ENCODE measurements at places on chromosomes 7 and 10.

GRCh38 chr7:67875558-67875957 is 878.9 kb downstream of the TYW1 start:
- DNase-seq = no peak

DNA sequence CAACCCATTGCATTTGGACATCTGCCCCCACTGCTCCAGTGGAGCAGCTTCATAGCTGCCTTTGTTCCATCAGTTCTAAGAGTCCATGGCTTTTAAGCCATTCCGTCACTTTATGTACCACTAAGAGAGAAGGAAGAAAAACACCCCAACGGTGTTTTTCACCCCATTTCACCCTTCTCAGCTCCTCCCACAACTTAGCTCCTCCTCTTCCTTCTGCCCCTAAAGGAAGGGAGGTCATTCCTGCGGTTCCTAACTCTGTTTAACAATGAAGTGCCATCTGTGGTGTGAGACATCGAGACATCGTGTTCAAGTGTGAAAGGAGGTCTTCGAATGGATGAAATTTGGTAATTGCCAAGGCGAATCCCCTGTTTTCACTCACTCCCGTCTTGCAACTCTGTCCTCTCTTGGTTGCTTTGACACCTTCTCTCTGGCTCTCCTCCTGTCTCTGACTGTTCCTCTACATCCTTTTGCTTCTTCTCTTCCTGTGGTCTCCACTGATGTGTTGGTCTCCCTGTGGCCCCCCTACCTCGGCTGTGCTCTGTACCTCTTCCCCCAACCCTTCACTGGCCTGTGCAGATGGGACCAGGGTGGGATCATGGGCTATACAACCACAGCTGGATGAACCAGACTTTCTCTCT is 23.0 kb downstream of the SMKR1 start:
- DNase-seq = no peak

DNA sequence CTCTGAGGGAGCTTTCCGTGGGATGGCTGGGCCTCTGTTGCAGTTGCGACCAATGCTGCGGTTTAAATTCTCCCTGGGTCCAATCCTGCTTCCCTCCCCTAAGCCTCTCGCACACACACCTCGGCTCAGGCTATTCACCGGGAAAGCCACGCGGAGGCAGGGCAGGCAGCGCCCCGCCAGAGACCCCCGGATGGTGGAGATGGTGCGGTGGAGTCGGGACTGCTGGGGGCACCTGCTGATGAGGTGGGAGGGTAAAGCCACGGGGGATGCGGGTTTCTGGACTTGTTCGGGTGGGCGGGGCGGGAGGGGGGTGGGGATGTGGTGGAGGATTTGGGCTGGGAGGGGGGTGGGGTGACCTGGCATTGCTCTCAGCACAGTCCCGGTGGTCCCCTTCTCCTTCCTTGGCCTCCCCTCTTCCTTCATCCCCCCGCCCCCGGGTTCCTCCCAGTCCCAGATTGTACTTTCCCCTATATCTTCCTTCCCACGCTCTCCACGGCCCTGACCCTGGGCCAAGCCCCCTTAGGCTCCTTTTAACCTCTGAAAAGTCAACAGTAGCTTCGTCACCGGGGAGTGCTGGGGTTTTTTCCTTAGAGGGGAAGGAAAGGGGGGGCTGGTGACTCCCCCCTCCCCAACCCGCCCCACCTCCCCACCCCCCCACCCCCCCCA is 16.4 kb downstream of the UNCX start:
- no peak for DNase-seq

GRCh38 chr7:147803606-147804005 is 787.0 kb upstream of the C7orf33 start:
- DNase-seq = peak; percentile 8

DNA sequence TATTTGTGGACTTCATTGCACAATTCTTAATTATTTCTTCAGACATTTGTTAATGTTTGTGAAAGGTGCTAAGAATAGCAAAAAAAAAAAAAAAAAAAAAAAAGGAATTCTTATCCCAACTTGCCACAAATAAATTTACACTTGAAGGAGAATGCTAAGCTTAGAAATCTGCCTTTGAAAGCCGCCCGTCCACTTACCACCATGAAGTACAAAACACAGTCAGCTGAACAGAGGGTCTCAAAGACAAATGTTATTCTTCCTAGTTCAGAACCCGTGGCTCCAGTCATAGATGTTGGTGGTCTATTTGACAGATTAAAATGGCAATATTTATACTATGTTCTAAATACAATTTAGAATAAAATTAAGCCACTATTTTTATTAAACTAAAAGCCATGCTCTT is 141.2 kb downstream of the ELAPOR2 start:
- DNase-seq = no peak

GRCh38 chr7:102417105-102417504 is 16.3 kb upstream of the ORAI2 start:
- DNase-seq = no peak

DNA sequence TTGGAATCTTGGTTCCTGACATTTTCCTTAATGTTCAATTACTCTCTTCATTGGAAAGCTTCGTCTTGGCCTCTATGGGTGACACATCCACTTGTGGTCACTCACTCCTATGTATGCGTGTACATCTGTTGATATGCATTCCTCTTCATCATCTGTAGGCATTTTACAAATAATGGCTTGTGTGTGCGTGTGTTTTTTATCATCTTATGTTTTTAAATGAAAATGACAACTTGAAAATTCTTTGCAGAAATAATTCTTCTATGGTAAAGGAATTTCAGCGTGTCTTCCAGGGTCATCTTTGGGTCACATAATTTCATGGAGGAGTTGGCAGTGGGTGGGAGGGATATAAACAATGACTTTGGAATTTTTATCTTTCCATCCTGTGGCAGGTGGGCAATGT is 925.1 kb downstream of the LRMDA start:
- no peak for DNase-seq

DNA sequence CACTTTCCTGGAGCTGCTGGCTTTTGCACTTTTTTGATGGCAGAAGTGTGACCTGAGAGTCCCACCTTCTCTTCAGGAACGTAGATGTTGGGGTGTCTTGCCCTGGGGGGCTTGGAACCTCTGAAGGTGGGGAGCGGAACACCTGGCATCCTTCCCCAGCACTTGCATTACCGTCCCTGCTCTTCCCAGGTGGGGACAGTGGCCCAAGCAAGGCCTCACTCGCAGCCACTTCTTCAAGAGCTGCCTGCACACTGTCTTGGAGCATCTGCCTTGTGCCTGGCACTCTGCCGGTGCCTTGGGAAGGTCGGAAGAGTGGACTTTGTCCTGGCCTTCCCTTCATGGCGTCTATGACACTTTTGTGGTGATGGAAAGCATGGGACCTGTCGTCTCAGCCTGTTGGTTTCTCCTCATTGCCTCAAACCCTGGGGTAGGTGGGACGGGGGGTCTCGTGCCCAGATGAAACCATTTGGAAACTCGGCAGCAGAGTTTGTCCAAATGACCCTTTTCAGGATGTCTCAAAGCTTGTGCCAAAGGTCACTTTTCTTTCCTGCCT is 31.1 kb downstream of the PFKFB3 start:
- no peak for DNase-seq

DNA sequence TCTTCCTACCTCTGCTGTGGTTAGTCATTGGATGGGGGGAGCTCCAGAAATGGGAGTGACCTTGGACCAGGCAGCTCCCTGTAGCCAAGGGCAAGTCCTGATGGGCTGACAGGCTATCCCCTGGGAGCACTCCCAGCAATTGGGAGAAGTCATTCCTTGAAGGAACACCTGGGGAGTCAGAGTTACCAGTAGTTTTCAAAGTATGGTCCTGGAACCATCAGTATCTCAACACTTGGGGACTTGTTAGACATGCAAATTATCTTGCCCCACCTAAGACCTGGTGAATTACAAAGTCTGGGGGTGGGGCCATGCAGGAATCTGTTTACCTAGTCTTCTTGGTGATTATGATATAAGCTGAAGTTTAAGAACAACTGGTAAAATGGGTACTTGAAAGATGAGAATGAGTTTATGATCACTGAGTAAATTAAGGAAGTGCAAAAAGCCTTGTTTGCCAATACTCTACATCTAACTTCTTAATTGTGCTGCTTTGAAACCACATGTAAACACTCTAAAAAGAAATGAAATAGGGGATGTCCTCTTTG is 287.3 kb upstream of the LRRN3 start:
- no peak for DNase-seq

GRCh38 chr7:36526863-36527548 is 137.3 kb downstream of the ANLN start:
- DNase-seq = no peak

GRCh38 chr10:12812571-12812970 is 188.9 kb downstream of the CCDC3 start:
- no peak for DNase-seq

GRCh38 chr7:94634502-94634901 is 21.4 kb downstream of the SGCE start:
- no peak for DNase-seq

- no peak for DNase-seq
Measured at GRCh38 chr10:78624791-78625190, 444.0 kb upstream of the ZMIZ1 start.

- no peak for DNase-seq
Measured at GRCh38 chr7:51043461-51043860, 260.8 kb upstream of the GRB10 start.

- no peak for DNase-seq
Measured at GRCh38 chr7:32256376-32256775, 186.2 kb upstream of the PDE1C start.

DNA sequence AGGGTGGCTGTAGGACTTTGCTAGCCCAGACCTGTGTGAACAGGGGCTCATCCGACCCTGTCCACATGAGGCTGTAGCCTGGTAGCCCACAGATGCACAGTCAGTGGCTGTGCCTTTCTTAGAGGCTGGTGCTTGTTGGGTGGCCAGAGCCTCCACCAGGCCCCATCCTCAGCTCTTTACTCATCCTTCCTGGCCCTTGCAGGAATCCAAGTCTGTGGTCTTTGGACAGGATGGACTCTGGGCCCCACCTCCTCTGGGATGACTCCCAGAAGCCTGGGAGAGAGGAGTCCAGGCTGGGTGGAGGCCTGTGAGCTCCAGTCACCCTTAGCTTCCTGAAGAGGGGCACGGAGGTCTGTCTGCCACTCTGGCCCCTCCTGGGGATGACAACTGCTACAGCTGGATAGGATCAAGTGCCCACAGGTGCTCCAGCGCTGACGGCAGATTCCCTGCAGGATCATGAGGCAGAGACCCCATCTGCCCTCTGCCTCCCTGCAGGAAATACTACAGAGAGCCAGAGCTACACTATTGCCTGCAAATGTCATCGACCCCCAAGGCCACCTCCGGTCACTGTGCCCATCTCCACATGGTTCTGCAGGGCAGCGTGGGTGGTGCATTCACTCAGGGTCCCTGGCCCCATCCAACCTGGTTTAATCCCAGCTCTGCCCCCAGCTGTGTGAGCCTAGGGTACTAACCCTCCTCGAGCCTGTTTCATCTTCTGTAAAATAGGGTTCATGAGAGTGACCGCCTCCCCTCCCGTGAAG is 114.5 kb downstream of the PTPN20 start:
- DNase-seq = no peak

DNA sequence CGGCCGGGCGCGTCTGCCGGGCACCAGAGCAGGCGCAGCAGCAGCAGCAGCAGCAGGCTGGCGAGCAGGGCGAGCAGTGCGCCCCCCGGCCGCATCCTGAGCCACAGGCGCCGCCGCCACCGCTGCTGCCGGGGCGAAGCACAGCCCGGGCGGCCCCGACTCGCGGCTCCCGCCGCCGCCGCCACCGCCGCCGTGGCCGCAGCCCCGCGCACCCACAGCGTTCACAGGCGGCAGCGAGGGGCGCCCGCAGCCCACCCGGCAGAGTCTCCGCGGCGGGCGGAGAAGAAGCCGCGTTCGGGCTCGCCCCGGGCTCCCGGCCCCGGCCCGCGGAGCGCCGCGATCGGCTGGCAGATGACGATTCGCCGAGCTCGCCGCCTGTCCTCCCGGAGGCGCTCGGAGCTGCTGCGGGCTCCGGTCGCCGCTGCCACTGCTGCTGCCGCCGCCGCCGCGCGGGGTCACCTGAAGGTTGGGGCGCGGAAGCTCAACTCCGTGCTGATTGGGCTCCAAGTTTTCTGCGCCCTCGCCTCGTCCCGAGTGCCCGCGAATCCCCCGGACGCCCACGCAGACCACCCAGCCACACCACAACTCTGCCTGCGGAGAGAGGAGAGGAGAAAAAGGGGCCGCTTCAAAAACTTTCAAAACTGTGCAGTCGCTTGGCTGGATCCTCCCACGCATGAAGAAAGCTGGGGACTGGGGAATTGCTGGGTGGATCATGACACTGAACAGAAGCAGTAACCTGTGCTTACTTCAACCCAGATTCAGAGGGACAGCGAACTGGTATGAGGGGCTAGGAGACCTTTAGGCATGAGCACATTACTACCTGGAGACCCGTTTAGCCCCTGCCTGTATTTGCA is at the start of gene ST8SIA6:
ST8SIA6 (minus strand) TSS at position 435 of the 854 bp plus-strand sequence; CDS start at position 95, 340 bp downstream.
- DNase-seq = peak; percentile 56

GRCh38 chr7:2537981-2538851 is 17.1 kb downstream of the BRAT1 start:
- DNase-seq = no peak

GRCh38 chr10:29998142-29998808 is 61.1 kb downstream of the JCAD start:
- DNase-seq = peak; percentile 48

DNA sequence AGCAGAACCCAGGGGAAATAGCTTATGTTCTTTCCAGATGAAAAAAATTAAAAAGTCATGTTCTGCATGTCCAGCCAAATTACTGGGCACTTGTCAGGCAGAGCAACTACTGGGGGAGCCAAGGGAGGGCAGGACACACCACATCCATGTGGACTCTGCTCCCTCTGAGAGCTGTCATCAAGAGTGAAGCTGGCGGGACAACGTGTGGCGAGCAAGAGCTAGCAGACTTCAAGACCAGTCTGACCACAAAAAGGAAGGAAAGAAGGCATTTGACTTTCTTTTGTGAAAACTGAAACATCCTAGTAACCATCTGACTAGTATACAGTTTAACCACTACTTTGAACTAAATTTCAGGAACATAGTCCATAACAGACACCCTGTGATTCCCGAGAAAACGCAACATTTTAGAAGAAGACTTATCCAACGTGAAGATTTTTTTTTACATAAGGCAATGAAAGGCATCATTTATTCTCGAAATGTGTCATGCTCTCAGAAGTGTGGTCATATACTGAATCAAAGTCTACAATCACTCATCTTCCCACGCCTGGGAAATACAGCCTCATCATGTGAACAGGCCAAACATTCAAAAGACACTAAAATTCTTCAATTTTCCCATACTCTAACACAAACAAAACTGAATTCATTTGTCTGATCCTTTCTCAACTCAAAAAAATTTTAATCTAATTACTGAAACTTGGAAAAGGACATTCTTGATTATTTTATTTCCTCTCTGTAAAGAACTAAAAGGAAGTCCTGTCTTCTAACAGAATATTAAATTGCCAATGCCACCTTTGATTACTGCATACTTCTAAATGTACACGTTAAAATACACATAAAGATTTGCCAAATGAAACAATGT is 15.5 kb downstream of the CYTH3 start:
- DNase-seq = no peak

DNA sequence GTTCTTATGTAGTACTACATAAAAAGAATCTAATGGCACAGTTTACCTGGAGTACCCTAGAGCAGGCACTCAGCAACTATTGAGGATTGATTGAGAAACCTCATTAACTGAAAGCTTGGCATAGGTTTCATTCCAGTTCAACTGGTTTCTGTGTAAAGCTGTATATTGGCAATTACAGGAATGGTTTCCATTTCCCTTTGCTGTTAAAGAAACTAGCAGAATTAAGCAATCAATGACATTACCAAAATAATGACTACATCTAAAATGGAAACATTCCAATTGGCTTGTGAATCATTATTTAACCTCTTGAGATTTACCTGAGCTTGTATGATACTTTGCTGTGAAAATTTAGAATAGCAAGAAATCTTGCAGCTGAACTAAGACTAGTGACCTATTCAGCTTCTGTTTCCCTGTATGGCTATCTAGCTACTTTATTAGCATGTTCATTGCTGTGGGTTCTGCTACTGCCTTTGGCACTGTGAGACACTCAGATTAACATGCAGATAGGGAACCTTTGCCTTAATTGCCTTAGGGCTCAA is 33.5 kb upstream of the CADPS2 start:
- DNase-seq = no peak
